Stimulated activated CD4-positive, alpha-beta T cell treated with anti-CD3 and anti-CD28 coated beads, Interleukin-12 subunit alpha, Interleukin-12 subunit beta, amount 100 ng/mL, for 4 hours (primary cell): ENCODE measurements at places on chromosomes 7 and 10.

GRCh38 chr7:24721481-24722001, 35.7 kb downstream of the GSDME start:
- DNase-seq: no peak

GRCh38 chr10:67476201-67476600, 219.8 kb downstream of the CTNNA3 start:
- no peak for DNase-seq

DNA sequence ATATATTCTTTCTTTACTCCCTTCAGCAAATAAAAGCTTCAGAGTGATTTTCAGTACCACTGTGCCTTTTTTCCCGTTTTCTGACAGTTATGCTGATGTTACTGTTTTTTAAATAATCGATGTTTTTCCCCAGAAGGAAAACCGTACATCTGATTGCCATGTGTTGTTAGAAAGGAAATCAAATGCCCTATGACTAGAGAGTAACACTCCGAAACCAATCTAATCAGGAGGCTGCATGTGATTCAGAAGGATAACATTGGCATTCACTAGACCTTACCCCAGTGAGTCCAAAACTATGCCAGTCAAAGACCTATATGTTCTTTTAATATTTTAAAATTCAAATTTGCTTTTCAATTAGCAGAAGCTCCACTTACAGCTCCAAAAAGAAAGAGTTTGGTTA, 116.3 kb downstream of the TMEM26 start:
- DNase-seq: no peak

GRCh38 chr10:76917071-76917470, 720.5 kb downstream of the KCNMA1 start:
- DNase-seq: no peak

DNA sequence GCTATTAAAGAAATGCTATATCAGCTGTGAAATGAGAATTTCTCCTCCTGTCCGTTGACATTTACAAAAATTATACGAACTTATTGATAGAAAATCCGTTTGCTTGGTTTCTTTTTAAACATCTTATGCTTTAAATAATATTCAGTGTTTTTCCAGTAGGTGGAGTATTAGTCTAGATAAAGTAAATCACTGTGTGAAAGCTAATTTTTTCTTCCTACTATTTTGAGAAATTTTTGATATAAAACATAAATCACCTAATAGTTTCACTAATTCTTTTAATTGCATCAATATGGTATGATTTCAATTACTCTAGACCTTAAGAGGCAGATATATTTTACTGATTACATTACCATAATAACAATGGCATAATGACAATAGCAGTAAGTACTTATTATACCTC, 335.2 kb upstream of the C7orf33 start:
- no peak for DNase-seq

- no peak for DNase-seq
Observed at GRCh38 chr7:54545241-54545563, 3.0 kb downstream of the VSTM2A start.

- no peak for DNase-seq
Observed at GRCh38 chr10:7896297-7896696, 78.0 kb downstream of the TAF3 start.
